ENCODE measurements at places on chromosomes 2 and 18.

DNA sequence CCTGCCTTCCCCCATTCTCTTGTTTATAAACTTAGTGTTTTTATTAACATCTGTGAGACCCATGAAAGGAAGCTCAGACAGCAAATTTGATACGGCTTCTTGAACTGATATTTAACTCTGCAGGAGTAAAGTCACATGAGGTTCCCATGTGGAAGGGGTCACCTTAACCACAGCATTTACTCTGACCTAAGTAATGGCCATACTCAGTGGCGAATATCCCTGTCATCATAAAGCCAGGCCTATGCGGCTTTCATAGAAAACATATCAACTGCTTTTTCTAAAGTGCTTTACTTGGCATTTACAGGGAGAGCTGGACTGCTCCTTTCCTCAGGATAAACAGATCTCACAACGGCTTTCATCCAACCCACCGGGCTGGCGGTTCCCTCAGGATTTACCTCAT lies 9.0 kb downstream of the REG1A start:
- DNase-seq: no peak

DNA sequence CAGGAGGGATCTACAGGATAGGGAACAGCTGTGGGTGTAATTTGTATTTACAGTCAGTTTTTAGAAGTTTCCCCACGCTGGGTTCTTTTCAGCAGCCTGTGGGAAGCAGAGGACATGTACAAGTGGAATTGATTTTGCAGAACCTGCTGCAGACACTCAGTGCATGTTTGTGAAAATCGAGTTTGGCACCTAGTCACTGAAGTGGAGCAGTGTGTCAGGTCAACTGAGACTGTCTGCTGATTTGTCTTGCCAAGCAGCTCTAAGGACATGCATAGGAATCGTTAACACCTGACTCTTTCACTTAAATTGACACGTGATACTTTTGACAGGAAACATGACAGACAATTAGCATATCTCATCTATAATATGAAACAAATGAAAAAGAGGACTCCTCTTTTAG lies 416.6 kb downstream of the TMX3 start:
- no peak for DNase-seq

DNA sequence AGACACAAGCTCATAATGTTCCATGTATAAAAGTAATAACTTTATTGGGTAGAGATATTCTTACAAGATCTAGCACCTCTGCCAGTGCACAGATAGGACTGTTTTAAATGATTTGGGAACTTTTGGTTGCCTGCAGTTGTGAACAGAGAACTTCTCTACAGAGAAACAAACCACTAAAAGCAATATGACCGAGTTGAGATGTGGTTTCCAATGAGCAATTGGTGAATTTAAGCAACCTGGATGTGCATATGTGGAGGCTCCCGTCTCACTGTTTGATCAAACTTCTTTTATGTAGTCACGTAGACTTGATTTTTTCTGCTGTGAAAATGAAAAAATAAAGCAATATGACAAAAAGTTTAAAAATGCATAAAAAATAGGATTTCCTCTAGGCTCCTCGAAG lies 7.8 kb downstream of the SOX11 start:
- DNase-seq: no peak

GRCh38 chr2:84846041-84846663 lies 34.7 kb downstream of the TRABD2A start:
- no peak for DNase-seq

- DNase-seq: no peak
These were observed 767 bp upstream of the NPPC start for GRCh38 chr2:231926761-231927565.

DNA sequence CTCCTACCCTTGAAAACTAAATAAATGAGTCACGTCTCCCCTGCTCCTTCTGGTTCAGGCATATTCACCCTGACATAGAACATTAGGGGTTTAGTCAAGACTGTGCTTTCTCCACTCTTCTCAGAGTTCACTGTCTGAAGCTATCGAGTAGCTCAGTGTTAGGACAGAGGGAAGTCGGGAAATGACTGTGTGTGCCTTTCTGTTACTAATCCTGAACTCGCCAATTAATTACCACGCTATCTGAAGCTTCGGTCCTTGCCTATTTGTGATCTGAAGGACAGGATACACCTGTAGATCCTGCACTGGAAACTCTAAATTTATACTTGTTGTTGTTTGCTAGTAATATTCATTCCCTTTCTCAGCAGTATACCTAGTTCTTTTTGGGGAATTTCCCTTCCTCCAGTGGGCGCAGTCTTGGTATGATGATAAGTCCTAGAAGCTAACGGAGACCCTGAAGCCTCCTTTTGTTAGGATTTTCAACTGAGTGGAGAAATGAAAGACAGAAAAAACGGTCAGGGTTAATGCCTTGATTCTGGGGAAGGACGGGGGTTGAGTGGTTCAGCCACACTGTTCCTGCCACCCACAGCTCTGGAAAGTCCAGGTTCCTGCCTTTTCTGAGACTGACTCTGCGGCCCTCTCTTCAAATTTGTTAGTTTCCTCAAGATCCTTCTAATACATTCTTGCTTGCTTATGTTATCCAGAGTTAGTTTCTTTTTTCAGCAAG lies 218.0 kb downstream of the DLGAP1 start:
- no peak for DNase-seq
